ENCODE measurements at places on chromosomes 4 and X.

DNA sequence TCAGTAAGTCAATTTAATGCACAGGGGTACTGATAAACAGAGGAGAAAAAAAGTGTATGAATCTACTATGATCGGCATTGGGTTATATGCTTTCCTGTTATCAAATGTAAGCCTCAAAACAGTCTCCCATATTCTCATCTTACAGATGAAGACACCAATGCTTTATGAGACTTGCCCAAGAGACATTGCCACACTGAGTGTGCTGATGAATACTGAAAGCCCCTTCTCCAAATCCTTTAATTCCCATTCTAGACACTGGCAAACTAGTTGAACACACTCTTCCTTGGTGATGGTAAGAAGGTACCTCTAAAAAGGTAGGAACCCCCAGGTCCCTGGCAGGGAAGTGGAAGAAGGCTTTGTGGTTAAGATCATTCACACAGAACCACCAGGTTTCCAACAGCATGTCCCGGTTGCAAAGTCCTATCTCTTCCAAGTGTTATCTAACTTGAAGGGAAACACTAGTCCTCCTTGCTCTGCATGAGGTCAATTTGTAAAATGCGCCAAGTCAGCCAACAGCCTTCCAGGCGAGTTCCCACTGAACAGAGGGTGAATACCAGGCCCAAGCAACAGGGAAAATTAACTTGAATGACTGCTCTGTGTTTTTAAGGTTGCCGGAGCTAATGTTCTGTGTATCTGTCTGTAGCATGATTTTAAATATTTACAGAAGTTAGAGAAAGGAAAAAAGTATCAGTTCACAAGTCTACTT is 5.1 kb downstream of the SETD7 start:
- no peak for DNase-seq

DNA sequence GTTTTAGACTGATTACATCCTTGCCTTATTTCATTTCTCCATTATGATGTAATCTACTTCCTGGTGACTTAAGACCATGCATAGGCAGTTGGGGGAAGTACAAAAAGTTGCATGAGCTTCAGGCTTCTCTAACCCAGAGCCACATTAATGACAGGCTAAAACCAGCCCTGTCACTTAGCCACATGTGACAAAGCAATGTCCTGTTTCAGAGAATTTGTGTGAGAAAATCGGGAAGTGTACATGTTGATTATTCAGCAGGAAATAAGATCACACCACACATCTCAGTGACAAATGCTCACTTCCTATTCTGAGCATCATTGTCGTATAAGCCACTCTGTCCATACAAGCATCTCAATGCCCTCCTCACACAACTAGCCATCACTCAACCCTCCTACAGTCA is 98.5 kb upstream of the MAGEB16 start:
- no peak for DNase-seq

DNA sequence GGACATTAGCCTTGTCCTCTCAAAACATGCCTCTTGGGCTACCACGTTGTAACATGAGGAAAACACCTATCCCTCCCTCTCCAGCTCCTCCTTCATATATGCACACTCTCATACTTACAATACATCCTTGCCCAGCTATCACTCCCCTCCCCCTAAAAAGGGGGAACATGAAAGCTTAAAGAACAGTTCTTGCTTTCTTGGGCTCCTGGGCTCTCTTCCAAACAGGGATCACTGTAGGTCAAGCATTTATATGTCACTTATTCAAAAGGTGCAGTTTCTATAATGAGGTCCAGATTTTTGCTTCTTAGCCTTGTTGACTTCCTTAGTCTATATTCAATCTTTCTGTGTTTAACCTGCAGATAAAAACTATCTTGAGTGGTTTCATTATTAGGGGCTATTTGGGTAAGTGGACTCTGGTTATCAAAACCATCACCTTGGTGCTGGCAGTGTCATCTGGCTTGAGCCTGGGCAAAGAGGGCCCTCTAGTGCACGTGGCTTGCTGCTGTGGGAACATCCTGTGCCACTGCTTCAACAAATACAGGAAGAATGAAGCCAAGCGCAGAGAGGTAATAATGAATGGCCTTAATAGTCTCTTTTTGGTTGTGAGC is 119.4 kb downstream of the AKAP4 start:
- peak; percentile 23 for DNase-seq

DNA sequence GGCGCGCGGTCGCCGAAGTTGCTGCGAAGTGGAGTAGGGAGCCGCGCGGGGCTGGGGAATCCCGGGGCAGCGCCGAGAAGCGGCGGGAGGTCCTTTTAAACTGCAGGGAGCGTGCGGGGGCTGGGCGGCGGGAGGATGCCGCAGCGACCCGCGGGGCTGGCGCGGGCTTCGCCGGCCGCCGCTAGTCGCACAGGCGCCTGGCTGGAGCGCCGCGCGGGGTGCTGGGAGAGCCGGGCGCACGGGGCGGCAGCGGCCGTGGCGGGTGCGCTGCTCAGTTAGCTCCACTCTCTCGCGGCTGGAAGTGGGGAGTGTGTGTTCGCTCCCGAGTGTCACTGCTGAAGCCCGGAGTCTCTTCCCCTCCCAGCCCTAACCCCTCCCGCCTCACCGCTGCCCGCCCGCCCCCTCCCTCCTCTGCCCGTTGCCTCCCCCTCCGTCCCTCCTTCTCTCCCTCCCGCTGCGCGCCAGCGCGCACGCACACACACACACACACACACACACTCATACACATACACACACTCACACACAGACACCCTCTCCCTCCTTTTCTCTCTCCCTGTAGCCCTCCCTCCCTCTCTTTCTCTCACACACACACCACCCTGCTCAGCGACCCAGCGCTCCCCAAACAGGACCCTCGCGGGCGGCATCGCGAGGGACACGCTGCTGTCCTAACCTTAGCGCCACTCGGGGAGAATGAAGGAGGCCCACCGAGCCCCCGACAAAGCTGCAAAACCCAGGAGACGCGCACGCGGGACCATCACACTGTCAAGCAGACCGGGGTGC is at the start of gene NDNF:
NDNF (minus strand) TSS at position 312 of the 780 bp plus-strand sequence. CDS start 26,698 bp downstream, outside the sequence.
- DNase-seq = peak; percentile 53

DNA sequence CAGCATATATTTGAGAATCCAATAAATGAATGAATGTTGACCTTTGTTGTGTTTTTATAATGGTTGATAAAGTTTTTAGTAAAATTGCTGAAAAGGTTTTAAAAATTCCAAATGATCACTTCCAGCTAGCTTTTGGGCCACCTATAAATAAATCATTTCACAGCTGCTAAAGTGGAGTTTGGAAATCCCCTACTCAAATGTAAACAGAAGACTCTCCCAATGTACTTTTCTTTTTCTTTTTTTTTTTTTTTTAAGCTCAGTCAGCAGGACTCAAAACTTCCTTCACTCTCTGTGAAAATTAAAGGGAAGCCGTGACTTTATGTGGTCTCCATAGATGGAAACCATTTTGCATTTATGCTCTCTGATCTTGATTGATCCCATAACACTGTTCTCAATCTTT is 45.2 kb downstream of the CXCL13 start:
- DNase-seq = no peak

- no peak for DNase-seq
Observed at GRCh38 chrX:10944136-10944885, 166.8 kb upstream of the HCCS start.

DNA sequence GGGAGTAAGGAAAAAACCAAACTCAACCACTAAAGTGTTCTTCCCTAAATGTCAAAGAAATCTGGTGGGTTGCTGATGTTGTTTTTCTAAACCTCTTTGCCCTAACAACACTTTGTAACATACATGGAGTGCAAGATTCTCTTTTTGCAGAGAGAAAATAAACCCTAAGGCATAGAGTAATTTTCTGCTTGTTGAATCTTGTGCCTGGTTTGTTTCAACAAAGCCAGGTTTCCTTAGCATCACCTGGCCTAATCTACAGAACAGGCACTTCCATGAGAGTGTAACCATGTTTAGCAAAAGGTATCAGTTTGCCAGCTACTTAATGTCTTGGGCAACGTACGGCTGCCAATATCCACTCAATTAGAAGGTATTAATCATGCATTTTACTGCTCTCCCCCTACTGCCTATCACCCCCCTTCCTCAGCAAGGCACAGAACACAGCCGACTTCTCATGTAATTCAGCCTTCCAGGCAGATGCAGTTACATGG is 219.2 kb downstream of the MAML3 start:
- no peak for DNase-seq

DNA sequence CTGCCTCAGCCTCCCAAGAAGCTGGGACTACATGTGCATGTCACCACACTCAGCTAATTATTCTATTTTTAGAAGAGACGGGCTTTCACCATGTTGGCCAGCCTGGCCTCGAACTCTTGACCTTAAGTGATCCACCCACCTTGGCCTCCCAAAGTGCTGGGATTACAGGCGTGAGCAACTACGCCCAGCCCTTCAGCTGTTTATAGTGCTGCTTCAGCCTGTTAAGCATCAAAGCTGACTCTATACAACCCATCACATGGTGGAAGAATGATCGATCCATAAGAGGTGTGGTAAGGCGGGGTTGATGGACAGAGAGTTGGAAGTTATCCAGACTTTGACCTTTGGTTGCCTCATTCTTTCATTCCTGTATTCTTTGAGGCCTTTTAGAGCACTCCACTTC is 56.2 kb upstream of the RAPGEF2 start:
- no peak for DNase-seq

All from endothelial cell (in vitro differentiated cells).